Stimulated activated CD8-positive, alpha-beta memory T cell treated with anti-CD3 and anti-CD28 coated beads, Interleukin-4, amount 100 ng/mL, for 1 hour (primary cell): ENCODE measurements at places on chromosomes 5 and 9.

DNA sequence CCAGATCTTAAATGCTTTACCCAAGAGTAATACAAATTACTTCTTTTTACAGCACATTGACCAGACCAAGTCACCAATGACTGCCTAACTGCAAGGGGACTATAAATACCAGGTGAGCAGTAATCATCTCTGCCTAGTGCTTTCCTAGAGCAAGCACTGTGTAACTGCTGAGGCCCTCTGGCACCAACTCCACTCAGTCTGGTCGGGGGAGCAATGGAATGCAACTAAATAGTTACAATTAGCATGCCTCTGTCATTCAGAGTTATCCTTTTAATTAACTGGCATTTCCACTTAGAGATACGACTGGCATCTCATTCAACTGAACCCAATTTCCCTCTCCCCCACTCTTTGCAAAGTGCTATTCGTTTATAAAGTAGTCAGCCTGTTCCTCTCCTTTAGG, 1309.1 kb upstream of the DMAC1 start:
- DNase-seq, result no peak

GRCh38 chr5:176612008-176612407, 2.1 kb upstream of the GPRIN1 start:
- no peak for DNase-seq

DNA sequence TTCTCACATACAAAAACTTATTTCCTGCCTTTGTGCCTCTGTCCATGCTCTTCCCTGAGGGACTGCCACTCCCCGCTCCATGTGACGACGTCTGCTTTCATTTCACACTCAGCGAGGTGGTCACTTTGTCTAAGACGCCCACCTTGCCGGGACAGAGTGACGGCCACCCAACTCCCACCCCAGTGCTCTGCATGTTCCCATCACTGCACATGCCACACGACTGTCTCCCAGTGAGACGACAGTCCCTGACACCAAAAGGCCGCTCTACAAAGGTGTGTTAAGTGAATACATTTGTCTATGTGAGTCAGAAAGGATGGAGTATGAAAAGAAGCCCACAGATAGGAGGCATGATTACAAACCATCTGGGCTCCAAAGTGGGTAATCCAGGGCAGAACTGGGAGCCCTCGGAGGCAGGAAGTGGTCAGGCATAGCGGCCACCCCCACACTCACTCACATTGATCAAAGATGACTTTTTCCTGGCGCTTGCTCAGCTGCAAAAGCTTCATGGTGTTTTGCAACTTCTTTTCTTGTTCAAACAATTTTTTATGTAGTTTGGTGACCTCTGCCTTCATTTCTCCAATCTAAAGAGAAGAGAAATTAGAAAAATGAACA, 185.8 kb downstream of the CDK5RAP2 start:
- no peak for DNase-seq

- no peak for DNase-seq
These were observed 271.6 kb downstream of the MAST4 start for GRCh38 chr5:66867618-66868322.

DNA sequence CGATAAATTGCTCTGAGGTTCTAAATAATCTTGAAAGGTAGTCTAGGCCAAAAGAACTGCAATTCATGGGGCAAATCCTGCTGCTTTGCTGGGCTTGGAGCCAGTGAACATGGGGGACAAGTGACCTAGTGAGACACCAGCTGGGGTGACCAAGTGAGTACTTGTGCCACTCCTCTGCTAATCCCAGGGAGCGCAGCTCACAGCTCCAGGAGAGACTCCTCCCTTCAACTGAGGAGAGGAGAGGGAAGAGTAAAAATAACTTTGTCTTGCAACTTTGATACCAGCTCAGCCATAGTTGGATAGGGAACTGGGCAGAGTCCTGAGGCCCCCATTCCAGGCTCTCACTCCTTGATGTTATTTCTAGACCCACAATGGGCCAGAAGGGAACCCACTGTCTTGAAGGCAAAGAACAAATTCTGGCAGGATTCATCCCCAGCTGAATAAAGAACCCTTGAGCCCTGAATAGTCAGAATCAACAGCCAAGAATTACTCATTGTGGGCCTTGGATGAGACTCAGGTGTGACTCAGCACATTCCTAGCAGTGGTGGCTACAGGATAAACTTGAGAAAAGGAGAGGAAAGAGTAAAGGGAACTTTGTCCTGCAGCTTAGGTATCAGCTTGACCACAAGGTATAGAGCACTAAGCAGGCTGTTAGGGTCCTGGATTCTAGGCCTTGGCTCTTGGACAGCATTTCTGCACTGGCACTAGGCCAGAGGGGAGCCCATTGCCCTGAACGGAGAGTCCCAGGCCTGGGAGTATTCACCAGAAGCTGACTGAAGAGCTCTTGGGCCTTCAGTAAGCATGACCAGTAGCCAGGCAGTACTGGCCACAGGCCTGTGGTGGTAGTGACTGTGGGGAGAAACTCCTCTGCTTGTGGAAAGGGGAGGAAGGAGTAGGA, 288.3 kb upstream of the CDH18 start:
- DNase-seq, result no peak

GRCh38 chr5:33984671-33985124, at the start of gene SLC45A2:
Gene SLC45A2, minus strand, starts transcription at chr5:33984693. Its CDS starts 110 bp downstream, at chr5:33984583.
- DNase-seq, result no peak

DNA sequence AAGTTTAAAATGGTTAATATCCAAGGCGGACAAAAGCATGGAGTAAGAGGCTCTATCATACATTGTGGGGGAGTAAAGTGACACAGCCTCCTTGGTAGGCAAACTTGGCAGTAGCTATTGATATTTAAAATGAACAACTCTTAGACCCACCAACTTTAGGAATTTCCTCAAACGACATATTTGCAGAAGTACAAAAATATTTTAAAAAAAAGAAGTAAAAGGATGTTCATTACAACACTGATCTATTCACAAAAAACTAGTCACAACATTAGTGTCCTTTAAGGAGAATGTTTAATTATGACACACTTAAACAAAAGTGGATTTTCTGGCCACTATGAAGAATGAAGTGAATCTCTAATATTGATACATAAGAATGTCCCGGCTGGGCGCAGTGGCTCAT, 1.7 kb downstream of the ALG2 start:
- no peak for DNase-seq

- no peak for DNase-seq
These were observed 286.6 kb downstream of the FER start for GRCh38 chr5:109034306-109034705.

- DNase-seq, result no peak
These were observed 130.0 kb upstream of the CDKN2B start for GRCh38 chr9:22138956-22139660.

GRCh38 chr5:151770383-151771258, 1.1 kb upstream of the G3BP1 start:
- no peak for DNase-seq

- no peak for DNase-seq
These were observed 45.2 kb upstream of the SHOC1 start for GRCh38 chr9:111839987-111840386.
